ENCODE measurements at places on chromosomes 13 and 19. TPM values are rescaled to one million over a fixed set of nuclear protein-coding genes. Genes with fewer than 3 reads are reported as not detected.

DNA sequence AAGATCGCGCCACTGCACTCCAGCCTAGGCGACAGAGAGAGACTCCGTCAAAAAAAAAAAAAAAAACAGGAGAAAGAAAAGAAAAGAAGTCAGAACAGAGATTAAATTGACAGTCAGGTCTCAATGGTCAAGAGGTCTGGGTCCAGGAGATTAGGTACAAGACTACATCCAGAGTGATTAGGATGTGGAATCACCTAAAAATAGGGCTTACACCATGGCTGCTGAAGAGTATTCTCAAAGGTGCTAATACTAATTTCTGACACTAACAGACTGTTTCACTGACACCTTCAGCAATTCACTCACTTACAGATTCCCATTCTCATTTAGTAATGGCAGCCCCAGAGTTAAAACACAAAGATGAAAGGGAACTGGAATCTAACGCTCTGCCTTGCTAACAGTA lies 91.7 kb downstream of the TBC1D4 start:
- no peak for DNase-seq

GRCh38 chr19:46639358-46640182 lies 3.6 kb upstream of the GNG8 start:
- peak; percentile 25 for DNase-seq

Gene TYROBP
- not detected for total RNA-seq

DNA sequence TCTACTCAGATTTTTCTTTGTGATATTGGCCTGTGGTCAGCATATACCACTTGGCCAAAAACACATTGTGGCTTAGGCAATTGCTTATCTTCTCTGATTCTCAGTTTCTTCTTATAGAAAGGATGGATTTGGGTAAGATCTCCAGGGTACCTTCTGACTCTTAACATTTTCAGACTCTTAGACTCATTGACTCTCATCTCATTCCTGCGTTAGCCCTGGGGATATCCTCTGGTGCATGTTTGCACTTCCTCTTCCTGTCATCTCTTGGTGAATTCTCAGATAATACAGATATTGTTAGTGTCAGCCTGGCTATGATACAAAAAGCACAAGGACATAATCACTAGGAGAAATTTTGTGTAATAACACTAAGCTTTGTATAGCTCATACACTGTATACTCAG lies 492.5 kb upstream of the GPC6 start:
- no peak for DNase-seq

DNA sequence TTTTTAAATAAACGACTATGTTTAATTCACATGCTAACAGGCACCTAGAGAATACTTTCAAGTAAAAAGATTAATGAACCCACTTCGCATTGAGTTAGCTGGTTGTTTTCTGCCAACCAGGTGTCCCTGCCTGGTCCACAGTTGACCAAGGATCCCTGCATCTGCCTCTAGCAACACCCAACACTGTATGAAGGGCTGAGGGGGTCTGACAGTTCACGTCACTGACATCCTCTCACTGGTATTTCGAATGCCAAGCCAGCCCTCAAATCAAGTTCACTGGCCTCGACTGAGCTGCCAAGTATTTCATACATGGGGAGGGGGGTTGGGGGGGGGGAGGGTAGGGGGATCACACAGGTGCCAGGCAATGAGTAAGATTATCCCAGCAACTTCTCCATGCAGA lies 25.4 kb downstream of the SLC25A30 start:
- DNase-seq: no peak

Gene PLIN5
- total RNA-seq: 4.8 TPM

All from neural crest cell (in vitro differentiated cells).